ENCODE measurements at places on chromosomes 7 and 10. TPM values are rescaled to one million over a fixed set of nuclear protein-coding genes. Genes with fewer than 3 reads are reported as not detected.

CDCA7L gene
- 84.7 TPM for total RNA-seq

INMT gene
- 0.34 TPM for total RNA-seq

ST8SIA6 gene
- not detected for total RNA-seq

COBL gene
- 0.41 TPM for total RNA-seq
